ENCODE measurements at places on chromosomes 5 and 9.

GRCh38 chr9:37292896-37293295 lies 129.6 kb upstream of the GRHPR start:
- DNase-seq: no peak

DNA sequence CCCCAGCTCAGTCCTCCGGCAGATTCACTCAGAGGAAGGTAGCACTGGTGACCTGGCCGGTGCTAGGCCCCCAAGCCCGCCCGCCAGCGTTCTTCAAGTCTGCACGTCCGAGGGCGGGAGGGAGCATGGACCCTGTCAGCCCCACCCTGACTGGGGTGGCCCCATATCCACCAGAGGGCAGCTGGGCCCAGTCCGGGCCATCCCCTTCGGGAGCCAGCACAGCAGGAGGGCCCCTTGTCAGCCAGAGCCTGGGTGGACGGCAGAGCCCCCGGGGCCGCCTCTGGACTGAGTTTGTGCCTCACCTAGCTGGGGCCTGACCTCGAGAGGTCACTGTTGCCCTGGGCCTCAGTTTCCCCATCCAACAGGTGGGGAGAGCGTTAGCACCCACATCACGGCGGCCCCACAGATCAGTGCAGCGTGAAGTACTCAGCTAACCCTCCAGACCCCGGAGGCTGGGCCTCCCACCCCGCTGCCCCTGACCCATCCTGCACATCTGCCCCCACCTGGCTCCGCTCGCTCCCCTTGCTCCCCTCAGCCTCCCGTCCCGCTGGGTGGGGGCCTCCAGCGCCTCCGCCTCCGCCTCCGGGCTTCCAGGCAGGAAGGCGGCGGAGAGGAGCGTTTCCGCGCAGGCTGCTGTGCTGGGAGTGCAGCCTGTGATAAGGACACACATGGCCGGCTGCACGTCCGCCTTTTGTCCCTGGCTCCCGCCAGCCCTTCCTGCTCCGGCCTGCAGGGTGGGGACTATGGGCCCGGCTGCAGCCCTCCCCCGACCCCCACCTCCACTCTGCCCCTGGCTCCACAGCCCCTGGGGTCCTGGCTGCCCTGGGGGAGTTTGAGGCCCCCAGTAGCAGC lies 16.6 kb upstream of the EGFL7 start:
- no peak for DNase-seq

GRCh38 chr5:151079838-151080612 lies 809 bp downstream of the TNIP1 start:
- no peak for DNase-seq

DNA sequence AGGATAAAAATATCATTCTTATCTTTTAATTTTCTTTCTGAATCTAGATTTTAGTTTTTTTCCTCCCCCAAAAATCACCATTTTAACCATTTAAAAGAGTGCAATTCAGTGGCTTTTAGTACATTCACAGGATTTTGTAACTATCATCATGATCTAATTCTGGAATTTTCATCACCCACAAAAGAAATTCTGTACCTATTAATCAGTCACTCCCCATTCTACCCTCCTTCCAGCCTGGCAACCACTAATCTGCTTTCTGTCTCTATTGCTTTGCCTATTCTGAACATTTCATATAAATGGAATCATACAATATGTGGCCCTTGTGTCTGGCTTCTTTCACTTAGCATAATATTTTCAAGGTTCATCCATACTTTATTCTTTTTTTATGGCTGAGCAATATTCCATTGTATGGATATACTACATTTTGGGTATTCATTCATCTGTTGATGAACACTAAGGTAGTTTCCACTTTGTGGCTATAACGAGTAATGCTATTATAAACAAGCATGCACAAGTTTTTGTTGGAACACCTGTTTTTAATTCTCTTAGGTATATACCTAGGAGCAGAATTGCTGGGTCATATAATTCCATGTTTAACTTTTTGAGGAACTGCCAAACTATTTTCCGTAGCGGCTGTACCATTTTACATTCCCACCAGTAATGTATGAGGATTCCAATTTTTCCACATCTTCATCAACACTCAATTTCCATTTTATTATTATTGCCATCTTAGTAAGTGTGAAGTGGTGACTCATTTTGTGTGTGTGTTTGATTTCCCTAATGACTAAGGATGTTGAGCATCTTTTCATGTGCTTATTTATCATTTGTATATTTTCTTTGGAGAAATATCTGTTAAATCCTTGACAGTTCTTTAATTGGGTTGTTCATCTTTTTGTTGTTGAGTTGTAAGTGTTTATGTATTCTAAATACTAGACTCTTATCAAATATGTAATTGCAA lies 340.3 kb downstream of the CWC27 start:
- no peak for DNase-seq

- DNase-seq: no peak
These were observed 5.1 kb downstream of the IQGAP2 start for GRCh38 chr5:76408104-76408654.

DNA sequence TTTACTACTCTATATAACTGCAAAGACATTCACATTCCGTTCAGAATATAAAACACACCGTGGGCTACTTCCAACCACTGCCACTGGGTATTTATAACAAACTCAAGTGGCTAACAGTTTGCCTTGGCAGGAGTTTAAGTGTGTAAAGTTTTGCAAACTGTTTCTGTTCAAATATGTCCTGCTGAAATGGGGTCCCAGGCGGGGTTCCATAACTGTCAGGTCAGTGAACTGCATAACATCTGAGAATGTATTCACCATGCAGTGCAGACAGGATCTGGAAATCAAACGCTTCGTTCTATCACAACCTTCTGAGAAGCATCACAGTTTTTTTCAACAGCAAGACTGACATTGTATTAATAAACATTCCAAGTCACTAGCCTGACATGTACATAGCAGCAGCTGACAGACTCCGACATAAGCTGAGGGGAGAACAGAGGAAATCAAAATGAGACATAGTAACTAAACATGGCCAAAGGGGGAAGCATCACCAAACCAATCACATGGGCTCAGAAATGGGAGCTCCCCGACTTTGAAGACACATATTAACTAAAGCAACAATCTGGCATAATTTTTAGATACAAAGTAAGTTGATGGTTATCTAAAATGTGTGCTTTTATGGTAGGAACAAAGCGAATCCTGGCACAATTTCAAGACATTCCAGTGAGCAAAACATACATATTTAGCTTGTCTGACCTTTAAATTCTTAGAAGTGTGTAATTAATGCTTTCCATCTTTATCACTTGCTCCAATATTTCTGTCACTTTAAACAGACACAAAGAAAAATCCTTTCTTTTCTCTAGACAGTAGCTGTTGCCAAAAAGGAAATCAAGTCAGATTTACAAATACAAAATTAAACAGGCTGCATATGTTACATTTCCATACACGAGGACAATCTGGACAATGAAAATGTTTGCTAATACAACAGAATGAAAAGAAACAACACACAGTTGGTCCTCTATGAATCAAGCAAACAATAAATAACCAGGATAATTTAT lies 156.8 kb downstream of the MAPKAP1 start:
- DNase-seq: no peak

DNA sequence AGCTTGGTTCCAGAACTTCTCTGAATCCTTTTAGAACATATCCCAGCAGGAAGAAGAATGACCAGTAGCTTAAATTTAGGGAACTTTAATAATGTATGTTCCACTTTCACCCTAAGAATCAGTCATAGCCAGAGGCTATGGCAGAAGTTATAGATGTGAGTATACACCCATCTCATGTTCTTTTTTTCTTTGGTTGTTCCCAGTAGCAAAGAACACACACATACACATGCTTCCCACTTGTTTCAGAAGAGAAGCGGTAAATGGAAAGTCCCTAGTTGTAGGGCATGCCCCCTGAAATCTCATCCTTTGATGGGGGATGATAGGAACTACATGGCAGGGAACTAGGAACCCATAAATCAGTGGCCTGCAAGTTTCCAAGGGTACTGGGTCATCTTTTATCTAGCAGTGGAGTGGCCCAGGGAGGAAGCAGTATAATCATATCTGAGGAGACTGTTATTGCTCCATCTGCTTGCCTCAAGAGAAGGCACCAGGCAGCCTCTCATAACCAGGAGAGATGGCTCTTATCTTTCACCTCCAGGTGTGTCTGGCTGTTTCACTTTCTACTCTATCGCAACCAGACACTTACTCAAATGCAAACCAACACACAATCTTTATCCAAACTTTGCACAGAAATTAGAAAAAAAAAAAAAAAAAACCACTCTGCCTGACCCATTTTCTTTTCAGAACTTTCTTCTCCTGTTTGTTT lies 109.5 kb downstream of the SNCAIP start:
- DNase-seq: no peak

DNA sequence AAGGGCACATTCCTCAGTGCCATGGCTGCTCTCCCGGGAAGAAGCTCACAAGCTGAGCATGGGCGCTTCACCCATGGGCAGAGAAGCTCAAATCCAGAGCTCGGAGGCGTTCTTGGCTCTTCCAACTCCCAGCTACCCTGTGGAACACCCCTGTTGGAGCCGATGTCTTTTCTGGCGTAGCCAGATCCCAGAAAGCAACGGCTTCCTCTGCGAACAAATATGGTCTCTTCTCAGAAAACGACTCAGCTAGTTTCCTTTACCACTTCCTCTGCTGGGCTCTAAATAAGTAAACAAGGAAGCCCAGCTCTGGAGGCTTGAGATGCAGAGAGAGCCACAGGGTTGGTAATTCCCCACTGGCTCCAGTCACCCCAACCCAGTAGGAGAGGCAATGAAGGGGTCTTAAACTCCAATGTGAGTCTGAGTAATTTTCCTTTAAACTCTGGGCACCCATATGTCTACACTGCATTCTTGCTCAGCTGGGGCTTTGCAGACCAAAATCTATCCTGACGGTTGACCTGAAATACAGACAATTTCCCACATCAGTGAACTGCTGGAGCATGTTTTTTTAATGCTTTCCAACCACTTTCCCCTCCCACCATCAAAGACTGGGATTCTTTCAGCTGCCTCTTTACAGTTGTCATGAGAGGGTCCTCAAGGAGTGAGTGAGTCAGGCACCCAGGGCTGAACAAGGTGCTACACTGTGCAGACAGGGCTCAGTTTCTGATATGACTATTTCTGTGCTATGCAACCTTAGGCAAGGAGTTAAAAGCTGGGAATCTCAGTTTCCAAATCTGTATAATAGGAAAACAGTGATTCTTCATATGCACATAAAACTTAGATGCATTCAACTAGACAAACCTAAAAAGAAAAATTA lies at the start of gene LCP2:
LCP2 (minus strand) TSS at position 189 of the 874 bp plus-strand sequence; CDS start at position 23, 166 bp downstream.
- no peak for DNase-seq

DNA sequence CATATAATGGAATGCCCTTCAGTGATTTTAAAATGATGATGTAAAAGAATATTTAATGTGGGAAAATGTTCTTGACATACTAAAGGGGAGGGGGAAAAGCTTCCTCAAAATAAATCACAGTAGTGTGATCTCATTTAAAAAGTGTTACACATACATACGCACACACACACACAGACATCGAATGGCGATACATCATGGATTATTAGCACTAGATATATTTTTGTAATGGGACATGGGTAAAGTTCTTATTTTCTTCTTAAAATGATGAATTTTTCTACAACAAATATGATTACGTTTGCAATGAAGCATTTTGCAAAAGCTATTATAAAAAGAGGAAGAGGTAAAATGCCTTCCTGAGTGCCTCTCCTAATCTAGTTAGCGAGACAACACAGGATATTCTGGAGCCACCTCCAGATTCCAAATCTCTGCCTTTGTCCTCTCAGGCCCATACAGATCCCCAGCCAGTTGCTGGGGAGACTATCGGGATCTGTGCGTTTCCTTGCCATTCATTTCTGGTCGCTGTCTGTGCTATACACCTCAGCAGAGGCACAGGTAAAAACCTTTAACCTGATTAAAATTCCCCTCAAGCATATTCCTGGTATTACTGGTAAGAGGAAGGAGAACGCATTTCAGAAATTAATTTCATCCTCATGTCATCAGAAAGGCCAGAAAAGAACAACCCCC lies 69.6 kb downstream of the SLC28A3 start:
- DNase-seq: no peak

GRCh38 chr5:131305906-131306305 lies 42.1 kb downstream of the CDC42SE2 start:
- no peak for DNase-seq

DNA sequence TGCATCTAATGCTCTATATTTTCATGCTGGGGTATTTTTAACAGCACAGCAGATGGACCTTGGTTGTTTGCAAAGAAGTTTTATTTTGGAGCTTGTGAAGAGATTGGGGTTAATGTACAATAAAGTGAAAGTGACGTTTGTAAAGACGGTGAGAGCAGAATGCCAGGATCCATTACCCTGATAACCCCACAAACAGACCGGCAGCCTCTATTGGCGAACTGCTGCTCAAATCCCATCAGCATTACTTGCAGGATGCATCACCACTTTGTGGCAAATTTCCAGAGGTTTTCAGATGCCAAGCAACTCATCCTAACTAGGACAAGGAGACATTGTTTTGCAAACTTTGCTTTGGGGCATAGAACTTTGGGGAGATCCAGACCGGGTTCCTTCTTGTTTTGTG lies 383.3 kb upstream of the ZNF462 start:
- DNase-seq: no peak
